NCI-H187 (cell line): ENCODE measurements at places on chromosomes 5 and 9.

GRCh38 chr9:96494215-96494800 lies 44.3 kb downstream of the HABP4 start:
- DNase-seq, result no peak

DNA sequence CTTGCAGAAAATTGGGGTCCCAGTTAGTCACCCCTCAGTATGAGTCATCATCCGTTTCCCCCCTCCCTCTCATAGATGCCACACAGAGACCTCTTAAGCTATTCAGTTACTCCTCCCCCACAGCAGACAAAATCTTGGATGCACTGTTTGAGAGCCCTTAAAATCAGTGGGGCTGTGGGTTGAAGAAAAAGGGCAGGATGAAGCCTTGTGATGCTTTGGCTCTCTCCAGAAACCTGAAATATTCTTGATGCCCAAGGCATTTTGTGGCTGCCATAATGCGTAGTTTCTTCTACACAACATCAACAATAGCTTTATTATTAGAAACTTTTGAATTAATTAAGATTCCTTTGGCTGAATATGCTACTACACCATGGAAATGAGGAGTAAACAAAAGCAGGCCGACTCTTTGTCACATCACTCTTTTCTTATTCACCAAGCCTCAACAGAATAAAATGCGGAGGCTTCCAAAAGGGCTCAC lies 133.8 kb downstream of the MRPS30 start:
- DNase-seq, result no peak

- peak; percentile 52 for DNase-seq
Observed at GRCh38 chr5:79694652-79695051, 5.0 kb downstream of the CMYA5 start.

DNA sequence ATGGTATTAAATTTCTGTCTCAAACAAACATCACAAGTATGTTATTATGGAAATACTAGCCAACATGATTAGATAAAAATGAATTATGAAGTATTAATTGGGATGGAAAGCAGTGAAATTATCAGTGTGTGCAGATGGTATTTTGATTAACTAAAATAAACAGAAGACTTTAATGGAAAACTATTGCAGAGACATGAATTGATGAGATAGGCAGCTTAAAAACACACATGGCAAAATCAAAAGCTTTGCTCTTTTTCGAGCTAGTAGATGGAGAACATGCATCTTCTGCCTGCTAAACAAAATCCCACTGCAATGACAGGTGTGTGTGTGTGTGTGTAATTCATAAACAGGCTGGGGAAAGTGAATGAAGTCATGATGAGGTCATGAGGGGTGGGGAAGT lies 426.2 kb downstream of the MTRR start:
- DNase-seq, result no peak

DNA sequence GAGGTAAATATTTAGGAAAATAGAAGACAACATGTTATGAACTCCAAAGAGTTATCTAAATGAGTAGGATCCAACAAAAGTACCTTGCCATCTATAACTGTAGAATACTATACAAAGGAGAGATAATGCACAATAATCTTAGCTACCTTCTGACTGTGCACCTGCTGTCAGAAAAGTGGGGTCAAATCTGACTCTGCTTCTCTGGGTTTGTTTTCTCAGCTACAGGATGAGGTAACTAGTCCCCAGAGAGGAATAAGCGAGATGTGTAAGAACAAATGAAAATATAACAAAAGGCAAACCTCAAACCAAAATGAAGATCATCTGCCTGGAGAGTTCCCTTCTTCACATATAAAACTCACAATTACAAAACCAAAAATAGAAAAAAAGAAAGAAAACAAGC lies 204.8 kb downstream of the DCP2 start:
- DNase-seq, result no peak

DNA sequence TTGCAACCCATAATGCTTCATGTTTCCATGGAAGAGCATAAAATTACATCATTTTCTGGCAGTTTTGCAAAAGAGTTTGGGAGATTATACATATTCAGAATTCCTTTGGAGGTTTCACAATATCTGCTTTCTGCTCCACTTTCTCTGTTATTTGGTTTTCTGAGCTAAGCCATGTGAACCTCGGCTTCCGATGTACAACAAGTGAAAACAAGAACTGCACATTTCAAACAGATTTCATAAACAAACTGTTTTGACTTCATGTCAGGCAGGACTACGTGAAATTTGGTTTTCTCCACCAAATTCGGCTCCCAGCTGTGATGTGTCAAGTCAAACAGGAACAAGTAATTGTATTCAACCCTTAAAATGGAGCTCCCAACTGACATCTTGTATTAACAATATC lies 609.8 kb downstream of the IRX1 start:
- DNase-seq, result no peak

DNA sequence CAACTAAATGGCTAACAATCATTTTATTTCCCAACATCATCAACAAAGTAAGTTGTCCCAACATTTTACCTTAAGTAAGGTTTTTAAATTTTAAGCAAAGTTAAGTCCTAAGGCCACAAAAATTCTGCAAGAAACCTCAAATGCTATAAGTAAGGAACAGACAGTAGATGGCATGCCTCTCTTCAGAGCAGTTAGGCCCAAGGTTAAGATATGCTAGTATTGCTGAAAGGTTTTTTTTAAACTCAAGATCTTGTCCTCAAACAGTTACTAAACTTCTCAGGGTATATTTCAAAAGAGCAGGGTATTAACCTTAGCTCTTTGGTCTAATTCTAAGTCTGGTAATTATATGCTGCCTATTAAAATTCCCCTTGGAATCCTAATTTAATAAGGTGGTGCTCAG lies 35.1 kb downstream of the PJA2 start:
- DNase-seq, result no peak

- DNase-seq, result no peak
Observed at GRCh38 chr5:132243366-132243977, 14.0 kb upstream of the PDLIM4 start.

DNA sequence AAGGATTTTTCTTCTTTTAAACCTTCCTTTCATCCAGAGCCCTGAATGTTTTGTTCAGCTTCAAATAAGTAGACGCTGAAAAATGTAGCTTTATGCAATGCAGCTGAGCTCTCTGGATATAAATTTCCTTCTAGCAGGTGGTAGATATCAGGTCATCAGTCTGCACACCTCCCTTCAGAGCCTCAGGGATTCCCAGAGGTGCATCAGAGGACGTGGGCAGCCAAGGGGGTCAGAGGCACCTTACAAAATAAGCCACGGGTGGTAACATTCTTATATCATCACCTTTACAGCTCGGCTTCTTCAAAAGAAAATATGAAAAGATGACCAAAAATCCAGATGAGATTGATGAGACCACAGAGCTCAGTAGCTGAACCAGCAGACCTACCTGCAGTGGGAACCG lies 19.3 kb downstream of the MOCS2 start:
- no peak for DNase-seq

DNA sequence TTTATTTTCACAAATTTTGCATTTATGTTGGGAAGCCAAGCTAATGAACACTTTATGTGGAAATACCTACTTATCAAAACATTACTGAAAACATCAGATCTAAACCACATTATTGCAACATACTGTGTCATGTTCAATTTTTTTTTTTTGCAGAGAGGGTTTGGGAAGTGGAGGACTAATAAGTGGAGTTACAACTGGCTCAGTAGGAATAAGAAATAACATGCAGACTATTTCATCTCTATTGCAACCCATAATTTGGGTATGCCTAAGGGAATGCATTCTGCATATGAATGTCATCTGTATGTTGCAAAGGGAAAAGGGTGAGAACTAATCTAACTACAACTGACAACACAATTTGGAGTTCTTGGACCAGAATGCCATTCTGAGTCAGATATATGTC lies 41.8 kb downstream of the APC start:
- DNase-seq, result no peak

DNA sequence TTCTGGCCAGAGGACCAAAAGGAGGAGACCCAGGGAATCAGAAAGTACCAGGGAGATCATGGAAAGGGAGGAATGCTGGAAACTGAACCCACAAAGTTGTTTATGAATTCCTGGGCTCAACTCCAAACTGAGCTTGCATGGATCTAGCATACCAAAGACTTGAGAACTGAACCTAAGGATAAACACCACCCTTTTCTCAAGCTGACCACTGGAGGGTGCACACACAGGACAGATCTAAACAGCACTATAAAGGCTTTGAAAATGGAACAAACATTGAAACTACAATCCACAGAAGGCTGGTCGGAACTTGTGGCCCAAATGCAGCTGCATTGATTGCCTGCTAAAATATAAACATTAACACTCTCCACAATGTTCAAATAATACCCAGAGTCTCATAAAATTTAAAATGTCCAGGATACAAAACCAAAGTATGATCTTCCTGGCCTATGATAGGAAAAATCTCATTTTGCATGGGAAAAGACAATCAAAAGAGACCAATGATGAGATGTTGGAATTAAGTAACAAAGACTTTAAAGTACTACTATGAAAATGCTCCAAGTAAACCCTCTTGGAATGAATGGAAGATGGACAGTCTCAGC lies 15.6 kb upstream of the IRF1 start:
- DNase-seq, result no peak

DNA sequence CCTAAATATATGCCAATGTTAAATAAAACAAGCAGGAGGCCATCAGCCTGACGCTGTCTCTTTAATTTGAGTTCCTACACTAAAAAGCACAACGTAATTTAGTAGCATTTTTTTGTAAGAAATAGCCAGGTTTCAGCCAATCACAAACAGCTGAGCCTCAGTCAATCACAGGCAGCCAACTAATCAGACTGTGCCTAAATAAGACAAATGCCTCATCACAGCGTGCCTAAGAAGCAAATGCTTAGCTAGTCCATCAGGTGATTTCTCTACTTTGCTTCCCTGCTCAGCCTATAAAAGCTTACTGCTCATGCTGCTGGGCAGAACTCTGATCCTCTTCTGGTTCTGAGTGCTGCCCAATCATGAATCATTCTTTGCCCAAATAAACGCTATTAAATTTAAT lies 38.3 kb upstream of the RORB start:
- DNase-seq, result no peak

GRCh38 chr5:180640611-180640860 lies 8.9 kb downstream of the FLT4 start:
- no peak for DNase-seq
